ENCODE measurements at places on chromosomes 3 and 15.

GRCh38 chr15:73305331-73306211 lies 63.2 kb downstream of the HCN4 start:
- peak; percentile 43 for DNase-seq

GRCh38 chr3:177135841-177136492 lies 61.3 kb downstream of the TBL1XR1 start:
- DNase-seq: no peak

GRCh38 chr15:69454953-69455352 lies 2.3 kb downstream of the RPLP1 start:
- DNase-seq: no peak

- DNase-seq: no peak
Measured at GRCh38 chr3:128269006-128269775, 115.9 kb downstream of the EEFSEC start.

DNA sequence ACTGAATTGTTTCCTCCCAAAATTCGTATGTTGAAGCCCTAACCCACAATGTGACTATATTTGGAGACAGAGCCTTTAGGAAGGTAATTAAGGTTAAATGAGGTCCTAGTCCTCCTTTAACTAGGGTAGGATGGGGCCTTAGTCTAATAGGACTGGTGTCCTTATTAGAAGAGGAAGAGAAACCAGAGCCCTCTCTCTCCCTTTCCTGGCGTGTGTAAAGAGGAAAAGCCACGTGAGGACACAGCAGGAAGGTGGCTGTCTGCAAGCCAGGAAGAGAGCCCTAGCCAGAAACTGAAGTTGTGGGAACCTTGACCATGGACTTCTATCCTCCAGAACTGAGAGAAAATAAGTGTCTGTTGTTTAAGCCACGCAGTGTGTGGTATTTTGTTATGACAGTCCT lies 94.3 kb downstream of the OXNAD1 start:
- no peak for DNase-seq

GRCh38 chr3:177108648-177109047 lies 88.6 kb downstream of the TBL1XR1 start:
- no peak for DNase-seq

DNA sequence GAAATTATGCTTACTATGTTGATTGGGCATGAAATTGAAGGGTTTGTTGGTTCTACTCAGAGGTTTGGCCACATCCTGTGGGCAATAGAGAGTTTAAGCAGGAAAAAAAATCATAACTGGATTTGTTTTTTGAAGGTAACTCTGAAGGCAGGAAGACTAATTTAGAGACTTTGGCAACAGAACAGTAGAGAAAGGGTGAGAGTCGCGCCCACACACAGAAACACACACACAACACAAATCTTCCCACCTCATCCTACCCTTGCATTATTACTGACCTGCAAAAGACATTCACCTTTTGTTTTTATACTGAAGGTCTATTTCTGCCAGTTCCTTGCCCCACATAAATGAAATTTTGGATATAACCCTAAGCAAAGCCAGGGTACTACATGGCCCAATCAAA lies 270.6 kb downstream of the TBL1XR1 start:
- no peak for DNase-seq

DNA sequence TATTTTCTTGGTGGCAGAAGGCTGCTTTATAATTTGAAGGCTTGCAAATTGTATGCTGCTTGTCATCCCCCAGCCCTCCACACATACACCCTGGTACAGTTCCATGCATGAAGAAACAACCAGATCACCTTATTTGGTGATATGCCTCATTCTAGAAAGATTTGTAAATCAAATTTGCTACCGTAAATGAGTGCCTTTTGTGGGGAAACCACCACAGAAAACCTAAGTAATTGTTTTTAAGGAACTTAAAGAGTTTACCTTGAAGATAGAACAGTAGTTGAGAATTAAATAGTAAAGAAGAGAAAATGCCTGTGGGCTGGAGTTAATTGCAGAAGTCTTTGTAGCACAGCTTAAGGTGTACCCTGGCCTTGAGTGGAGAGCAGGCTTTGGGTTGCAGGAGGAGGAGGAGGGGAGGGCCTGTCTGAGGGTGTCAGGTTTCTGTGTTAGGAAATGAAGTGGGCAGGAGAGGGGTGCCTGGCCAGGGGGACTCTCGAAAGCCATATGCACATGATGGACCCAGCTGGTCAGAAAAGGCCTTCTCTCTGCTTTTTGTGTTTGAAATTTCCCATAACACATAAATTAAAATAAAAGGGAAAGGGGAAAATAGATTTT lies 6.9 kb downstream of the NIPA2 start:
- no peak for DNase-seq

GRCh38 chr3:128238184-128238489 lies 84.9 kb downstream of the EEFSEC start:
- no peak for DNase-seq

DNA sequence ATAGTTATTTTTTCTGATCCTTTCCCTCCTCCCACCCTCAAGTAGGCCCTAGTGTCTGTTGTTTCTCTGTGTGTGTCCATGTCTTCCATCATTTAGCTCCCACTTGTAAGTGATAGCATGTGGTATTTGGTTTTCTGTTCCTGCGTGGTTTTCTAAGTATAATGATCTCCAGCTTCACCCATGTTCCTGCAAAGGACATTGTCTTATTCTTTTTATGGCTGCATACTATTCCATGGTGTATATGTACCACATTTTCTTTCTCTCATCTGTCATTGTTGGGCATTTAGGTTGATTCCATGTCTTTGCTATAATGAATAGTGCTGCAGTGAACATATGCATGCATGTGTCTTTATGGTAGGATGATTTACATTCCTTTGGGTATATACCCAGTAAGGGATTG lies 145.7 kb upstream of the NR2E3 start:
- no peak for DNase-seq

DNA sequence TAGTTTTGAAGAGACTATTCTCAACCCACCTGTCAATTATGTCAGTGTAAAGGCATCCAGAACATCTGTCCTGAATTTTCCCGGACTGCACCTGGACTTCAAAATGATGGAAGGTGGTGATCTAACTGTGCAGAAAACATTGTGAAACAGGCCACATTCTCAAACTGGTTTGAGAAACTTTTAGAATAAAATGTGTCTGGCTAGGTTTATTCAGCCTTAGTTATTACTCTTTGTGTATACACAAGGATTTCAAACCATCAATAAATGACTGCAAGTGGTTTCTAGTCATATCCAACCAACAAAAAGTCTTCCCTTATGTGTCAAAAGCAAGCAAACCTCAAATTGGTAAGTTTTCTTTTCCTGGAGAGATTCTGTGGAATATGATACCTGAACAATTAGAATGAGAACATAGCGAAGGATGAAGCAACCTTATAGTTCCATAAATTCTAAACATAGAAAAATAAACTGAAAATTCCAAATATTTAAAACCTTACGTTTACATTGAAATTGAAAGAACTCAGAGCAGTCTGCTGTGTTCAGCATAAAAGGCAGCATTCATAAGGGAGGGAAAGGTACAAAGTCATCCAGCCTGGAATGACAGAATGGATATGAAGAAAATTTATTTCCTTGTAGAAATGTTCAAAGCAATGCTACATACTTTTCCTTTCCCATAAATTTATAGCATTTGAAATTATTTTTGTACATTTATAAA lies 306.6 kb upstream of the TGFBR2 start:
- DNase-seq: no peak

DNA sequence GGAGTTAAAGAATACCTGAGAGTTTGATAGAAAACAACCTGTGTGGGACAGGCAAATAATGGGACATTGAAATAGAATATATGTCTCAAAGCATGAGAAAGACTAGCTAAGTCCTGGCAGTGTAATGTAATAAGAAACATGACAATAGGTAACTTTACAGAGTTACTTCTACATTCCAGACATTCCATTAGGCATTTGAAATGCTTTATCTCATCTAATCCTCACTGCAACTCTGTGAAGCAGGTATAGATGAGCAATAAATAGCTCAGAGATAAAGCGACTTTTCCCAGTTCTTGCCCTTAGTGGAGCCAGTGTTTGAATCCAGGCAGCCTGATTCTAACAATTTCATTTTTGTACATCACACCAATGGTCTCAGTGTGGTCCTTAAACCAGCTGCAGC lies 76.8 kb downstream of the CPNE4 start:
- DNase-seq: no peak

DNA sequence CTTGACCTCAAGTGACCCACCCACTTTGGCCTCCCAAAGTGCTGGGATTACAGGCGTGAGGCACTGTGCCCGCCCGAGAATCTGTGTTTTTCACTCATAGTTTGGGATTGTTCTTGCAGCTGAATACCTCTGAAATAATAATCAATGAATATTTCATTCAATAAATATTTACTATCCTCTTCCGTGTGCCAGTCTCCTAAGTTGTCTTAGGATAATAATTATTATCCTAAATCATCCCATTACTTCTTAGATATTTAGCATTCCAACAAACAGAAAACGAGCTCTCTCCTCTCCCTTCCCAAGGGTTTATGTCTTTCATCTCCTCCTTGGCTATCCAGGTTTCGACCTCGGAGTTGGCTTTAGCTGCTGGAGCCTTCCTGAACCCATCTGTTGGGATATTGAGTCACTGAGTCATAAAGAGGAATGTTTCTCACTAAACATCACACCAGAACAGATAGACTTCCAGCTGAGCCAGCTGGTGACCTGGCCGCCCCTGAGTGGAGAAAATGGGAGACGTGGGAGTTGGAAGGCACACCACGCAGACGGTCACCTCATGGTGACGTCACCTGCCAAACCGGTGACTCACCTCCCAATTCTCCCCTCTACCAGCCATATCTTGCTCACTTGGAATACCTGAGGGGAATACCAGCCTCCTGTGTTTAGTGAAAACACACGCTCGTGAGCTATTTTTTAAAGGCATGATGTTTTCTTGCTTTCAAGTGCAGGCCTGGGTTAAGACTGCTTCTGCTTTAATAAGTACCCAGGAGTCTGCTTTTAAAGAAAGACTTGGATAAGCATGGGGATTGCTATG lies 43.9 kb downstream of the BHLHE40 start:
- DNase-seq: no peak

DNA sequence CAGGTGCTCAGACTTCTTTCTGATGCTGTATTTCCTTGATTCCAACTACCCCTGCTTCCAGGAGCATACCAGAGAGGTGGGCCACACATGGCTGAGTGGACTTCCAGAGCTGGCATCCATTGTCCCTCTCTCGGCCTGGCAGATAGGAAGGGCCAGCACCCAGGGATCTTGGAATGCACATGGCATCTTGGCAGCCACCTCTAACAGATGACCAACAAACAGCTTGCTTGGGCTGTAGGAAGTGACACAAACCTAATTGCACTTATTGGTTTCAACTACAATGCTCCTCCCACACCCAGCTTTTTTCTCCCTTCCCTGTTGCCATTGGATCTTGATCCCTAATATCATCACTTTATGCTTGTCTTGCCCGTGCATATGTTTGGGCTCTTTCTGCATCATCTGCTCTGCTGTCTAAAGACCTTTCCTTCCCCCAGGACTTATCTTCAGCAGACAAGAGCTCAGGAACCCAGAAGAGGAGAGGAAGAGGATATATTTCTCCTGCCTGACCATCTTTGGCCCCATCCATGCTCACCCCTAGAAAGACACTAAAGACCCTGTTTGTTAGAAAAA lies 294.6 kb downstream of the NTRK3 start:
- no peak for DNase-seq

GRCh38 chr15:57541805-57542504 lies 49.7 kb upstream of the MYZAP start:
- DNase-seq: peak; percentile 33

DNA sequence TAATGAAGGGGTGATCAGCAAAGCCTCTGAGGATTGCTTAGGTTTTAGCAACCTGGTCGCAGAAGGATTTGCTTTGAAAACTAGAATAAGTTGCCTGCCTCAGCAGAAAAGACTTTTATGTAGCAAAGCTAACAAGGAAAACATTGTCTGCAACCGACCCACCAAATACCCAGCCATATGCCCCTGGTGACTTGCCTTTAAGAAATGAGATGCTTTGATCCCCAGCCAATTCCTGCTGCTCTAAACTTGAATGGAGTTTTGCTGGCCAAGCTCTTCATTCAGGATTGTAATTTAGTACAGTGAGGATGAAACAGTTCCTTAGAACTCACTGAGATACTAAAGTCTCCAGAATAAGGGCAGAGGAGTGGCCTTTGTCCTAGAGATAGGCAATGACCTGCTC lies 139.8 kb upstream of the PROK2 start:
- no peak for DNase-seq

DNA sequence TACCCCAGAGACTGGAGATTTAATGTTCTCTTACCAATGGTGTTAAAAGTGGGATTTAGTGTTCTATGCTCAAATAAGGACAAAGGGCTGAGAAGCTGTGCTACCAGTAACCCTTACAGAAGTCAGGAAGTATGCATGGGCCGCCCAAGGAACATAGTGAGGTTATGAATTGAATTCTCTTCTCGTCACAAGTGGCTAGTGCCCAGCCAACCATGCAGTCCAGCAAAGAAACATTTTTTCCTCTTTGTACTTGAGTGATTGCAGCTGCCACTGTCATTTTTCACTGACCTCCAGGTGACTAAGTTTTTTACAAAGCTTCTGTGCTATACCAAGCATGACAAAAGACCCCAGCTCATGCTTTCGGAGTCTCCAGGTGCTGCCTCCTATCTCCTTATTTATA lies 110.6 kb upstream of the DCBLD2 start:
- DNase-seq: no peak

GRCh38 chr15:80893777-80894176 lies 95.8 kb downstream of the MESD start:
- no peak for DNase-seq

- no peak for DNase-seq
Measured at GRCh38 chr3:168813225-168813802, 717.6 kb upstream of the GOLIM4 start.

- no peak for DNase-seq
Measured at GRCh38 chr3:61315871-61316270, 64.6 kb upstream of the FHIT start.

- no peak for DNase-seq
Measured at GRCh38 chr3:37987315-37987697, 3.3 kb upstream of the VILL start.

- DNase-seq: peak; percentile 93
Measured at GRCh38 chr3:64023187-64023860, at the start of gene PSMD6. PSMD6 (minus strand) TSS chr3:64023494; CDS start chr3:64023419, 75 bp downstream.

DNA sequence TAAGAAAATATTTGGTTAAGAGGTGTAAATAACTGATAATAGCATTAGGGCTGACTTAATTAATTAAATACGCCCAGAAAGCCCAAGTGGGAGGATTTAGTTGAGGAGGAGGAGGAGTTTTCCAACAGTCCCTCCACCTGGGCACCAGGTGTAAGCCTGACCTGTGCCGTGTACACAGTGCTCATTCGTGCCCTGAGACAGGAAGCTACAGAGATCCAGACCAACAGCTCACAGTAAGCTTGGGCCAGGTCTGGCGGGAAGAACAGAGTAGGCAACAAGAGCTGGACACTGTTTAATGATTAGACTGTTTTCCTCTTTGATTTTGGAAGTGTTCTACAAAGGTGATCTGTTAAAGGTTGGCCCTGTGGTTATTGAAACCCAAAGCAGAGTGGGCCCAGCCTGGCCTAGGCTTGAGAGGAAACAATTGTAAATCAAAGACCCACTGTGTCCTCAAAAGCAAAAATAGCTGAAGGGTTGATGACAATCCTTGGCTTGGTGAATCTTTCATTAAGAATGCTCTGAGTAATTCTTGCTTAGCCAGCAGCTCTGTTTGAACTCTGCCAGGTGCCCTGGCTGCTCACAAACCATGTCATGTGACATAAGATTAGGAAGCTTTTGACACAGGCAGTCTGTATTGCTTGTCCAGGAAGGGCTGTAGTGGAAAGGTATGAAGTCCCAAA lies 13.8 kb downstream of the SQOR start:
- peak; percentile 25 for DNase-seq
